GM23338 (cell line): ENCODE measurements at places on chromosomes 6 and 20.
A peak's percentile ranks its signal among the peaks of the same experiment; 100 is the strongest.

GRCh38 chr6:12590901-12591300 lies 125.7 kb upstream of the PHACTR1 start:
- DNase-seq, result no peak

GRCh38 chr20:1819311-1820137 lies 75.7 kb upstream of the SIRPA start:
- peak; percentile 42 for DNase-seq

- peak; percentile 29 for DNase-seq
Measured at GRCh38 chr6:155325700-155326516, 11.6 kb upstream of the TFB1M start.

- DNase-seq, result peak; percentile 44
Measured at GRCh38 chr20:39960522-39961428, 728.3 kb downstream of the MAFB start.

DNA sequence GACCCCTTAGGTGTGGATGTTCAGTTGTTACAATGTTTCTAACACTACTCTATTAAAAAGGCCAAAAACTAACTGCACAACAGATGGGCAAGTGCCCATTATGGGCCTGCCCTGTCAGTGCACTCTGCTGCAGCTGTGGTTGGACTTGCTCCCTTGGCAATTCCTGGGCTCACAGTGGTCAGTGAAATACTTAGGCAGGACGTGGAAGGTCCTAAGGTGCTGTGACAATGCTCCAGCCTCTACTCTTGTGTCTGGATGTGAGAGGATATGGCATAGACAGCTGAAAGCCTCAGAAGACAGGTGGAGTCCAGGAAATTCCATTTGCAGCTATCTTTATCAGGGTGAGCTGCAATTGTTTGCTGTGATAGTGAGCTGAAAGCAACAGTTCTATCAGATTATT lies 136.5 kb upstream of the OLIG3 start:
- no peak for DNase-seq

- DNase-seq, result peak; percentile 68
Measured at GRCh38 chr20:38601216-38602184, at the start of gene ARHGAP40. Gene ARHGAP40 (plus strand): TSS chr20:38601809.

DNA sequence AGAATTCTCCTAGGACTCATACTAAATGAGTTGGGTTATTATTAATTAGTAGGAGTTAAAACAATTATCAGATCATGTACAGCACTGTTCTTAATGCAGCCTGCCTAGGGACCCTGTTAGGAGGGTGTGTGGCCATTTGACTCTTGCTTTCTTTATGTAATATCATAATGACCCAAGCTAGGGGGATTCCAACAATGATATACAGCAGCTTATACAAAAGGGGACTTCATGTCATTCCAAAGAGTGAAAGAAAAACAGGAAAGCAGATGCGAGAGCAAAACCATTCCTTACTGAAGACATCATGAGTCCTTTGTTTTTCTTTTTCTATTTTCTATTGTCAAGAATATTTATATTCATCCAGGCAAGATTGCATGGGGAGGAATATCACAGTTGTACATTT lies 455.2 kb downstream of the PLCB1 start:
- DNase-seq, result no peak

GRCh38 chr6:138410972-138411880 lies 7.2 kb downstream of the HEBP2 start:
- DNase-seq, result no peak

GRCh38 chr6:119323478-119323877 lies 26.1 kb downstream of the MAN1A1 start:
- DNase-seq, result no peak

GRCh38 chr6:33183071-33183683 lies 9.1 kb downstream of the COL11A2 start:
- DNase-seq, result no peak

DNA sequence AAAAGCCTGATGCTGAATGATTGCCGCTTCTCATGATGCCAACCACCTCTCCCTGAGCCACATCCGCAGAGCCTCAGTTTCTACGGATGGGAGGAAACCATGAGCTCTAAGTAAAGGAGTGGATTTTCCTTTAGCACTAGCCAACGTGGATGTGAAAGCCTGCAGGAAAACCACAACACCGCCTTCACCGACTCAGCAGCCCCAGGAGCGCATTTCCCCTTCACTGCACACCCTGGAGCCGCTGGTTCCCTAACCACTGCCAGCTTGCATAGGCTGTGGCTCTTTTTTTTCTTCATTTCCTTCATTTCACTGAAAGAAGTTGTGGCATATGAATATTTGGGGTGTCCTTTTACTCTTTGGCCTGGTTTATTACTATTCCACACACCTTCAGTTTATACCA lies 50.5 kb upstream of the SSTR4 start:
- no peak for DNase-seq

GRCh38 chr6:116145803-116146675 lies 20.1 kb upstream of the COL10A1 start:
- DNase-seq, result no peak

DNA sequence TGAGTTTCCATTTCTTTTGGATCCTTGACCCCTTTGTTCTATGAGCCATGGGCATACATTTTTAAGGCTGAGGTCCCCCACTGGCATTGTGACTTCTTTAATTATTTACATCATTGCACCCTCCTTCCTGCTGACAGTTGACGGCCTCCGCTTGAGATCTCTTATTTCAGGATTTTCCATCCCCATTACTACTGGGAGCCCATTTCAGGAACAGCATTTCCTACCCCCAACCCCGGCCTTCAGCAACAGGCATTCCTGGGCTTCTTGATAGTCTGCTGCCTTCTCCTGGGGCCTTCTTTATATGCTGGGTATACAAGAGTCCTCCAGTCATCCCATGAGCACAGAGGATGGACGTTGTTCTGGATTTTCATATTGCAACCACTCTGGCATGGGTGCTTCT lies 3.8 kb downstream of the ULBP1 start:
- no peak for DNase-seq

GRCh38 chr6:113969888-113970804 lies 802 bp downstream of the HDAC2 start:
- DNase-seq, result peak; percentile 73

DNA sequence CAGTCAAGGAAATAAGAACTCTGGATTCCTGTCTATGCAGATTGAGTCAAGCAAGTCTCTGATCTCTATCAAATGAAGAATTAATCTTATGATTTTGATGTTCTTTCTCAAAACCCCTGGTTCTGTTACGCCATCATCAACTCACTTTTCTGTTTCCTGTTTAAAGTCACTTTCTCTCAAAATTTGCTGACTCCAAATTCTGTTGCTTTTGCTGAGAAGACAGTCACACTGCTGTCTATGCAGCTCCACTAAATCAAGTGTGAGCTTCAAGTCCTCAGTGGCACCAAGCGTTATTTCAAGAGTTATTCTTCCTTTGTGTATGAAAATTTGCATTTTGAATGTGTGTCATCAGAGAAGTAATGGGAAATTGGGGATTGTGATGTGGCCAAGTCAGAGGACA lies 663.3 kb downstream of the KIF16B start:
- DNase-seq, result no peak

DNA sequence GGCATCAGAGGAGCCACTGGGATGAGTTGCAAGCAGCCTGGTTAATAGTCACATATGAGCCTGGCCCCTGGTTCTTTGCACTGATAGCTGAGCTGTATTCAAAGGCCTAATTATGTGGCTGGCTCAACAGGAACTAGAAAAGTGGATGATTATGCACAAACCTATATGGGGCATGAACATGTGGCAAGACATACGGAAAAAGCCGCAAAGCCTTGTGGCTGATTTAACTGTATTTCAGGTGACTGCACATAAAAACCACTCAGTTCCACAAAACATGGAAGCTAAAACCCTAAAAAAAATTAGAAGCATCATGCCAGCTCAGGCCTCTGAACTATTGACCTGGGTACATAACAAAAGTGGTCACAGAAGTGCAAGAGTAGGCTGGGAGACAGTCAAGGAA lies 13.0 kb upstream of the MUC22 start:
- DNase-seq, result no peak

DNA sequence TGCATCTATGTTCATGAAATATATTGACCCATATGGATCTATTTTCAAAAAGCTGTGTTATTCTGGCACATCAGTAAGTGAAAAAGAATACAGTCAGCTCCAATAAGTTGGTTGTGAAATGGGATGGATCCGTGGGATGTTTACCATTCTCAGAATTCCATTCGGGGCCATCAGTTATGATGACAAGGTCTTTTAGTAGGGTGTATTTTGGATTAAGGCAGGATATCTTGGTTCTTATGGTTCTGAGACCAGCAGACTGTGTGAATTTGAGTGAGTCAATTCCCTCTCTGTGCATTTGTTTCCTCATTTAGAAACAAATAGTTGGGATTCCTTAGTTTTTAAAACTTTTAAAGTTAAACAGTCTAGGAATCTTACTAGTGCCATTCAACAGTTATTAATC lies 287.4 kb downstream of the CD109 start:
- no peak for DNase-seq

DNA sequence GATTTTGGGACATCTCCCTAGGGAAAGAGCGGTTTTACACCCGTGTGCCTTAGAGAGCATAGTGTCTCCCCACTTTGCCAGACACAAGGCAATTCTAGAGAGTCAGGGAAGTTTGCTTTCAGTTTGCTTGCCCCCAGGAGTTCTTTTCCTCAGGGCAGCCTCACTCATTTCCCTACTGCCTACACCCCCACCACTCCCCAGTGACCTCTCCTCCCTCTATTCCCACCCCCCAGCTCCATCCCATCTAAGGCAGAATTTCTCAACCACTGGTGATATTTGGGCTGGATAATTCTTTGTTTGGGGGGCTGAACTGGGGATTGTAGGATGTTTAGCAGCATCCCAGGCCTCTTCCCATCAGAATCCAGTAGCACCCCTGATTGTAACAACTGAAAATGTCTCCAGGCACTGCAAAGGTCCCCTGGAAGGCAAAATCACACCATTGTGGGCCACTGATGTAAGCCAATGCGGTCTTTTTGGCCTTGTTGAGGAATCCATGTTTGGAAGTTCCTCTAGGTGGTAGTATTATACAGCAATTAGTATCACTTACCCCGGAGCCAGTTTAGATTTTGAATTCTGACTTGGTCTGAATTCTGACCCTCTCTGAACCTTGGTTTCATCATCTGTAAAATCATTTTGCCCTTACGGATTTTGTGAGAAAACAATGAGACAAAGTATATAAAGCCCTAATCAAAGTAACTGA lies 1.3 kb downstream of the EPPIN start:
- DNase-seq, result peak; percentile 82

DNA sequence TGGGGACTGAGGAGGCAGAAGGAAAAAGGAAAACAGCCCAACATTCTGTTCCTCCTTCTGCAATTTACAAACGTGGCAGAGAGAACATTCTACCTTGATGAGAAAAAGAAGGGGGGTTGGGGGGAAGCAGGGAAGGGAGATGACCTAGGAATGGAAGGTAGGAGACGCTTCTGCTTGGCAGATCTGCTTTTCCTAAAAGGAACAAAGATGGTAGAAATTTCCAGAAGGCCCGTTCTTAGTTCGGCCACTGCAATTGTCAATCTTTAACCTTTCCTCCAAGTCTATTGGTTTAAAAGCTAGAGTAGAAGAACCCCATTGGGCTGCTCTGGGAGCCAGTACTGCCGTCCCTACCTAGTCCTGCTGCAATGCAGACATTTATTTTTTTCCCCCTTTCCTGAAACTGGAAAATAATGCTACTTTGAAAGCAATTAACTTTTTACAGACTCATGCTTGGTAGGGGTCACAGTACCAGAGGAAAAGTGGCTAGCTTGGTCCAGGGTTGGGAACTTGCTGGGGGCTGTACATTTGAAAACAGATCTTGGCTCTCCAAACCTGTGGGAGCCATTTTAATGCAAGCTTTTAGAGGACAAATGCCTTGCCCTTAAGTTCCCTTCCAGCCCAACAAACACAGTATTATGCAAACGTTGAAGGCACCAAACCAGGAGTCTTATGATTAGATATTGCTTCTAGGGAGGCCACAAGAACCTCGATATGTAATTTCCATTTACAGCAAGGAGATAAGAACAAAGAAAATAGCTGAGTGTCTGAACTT lies 2.6 kb downstream of the ZMYND8 start:
- DNase-seq, result no peak

GRCh38 chr6:69866351-69866769 lies at the start of gene COL19A1:
Gene COL19A1 (plus strand): TSS chr6:69866556. CDS start chr6:69879568, 13,012 bp downstream.
- peak; percentile 59 for DNase-seq

GRCh38 chr6:32614366-32615081 lies 22.7 kb upstream of the HLA-DQA1 start:
- DNase-seq, result peak; percentile 16

- DNase-seq, result no peak
Measured at GRCh38 chr6:91865889-91866288, 1279.0 kb upstream of the MAP3K7 start.

- DNase-seq, result peak; percentile 82
Measured at GRCh38 chr6:139027620-139028182, 844 bp upstream of the ABRACL start.

- DNase-seq, result no peak
Measured at GRCh38 chr6:115514656-115515055, 546.0 kb downstream of the FRK start.

DNA sequence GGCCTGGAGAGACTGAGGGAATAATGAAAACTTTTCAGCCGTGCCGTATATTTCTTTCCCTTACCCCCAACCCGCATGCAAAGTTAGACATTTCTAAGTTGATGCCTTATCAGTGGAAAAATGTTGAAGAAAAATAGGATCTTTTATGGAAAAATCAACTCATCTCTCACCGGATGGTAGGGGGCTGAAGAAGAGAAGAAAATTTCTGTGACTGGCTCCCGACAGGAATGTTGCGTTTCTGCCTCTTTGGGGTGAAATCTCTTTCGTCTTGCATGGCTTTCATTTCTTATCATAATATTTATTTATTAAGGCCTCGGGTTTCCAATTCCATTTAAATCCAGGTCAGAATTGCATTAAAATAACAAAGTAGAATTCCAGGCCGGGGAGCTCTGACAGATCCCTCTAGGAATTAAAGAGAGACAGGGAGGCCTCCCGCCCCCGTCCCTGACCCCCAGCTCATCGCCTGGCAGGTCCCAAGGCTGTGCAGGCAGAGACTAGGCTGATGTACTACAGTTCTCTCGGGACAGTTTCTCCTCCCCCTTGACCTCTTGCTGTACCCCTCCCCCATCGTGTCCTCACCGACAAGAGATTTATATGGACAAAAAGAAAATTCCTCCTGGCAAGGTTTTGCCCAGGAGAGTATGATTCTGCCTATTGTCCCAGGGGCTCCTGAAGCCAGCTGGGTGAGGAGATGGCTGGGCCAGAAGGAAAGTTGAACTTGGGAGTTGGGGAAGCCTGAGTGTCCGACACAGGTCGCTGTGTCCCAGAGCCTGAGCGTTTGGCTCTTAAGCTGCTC lies 1.3 kb downstream of the SCUBE3 start:
- DNase-seq, result peak; percentile 53

DNA sequence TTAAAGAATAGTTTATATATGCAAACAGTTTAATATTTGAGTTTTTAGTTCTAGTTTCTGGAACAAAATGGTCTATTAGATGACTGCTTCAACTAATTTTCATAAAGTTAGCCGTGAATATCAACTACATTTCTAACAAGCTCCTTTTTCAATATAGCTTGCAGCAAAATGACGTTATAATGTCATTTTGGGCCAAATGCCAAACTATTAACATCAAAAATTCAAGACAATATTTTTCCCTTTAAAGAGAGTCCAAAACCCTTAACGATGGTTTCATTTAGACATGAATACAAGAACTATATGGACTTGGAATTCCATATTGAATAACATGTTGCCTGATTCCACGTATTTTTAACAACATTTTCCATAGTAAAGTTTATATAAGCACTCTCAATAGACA lies 91.0 kb downstream of the SMLR1 start:
- DNase-seq, result no peak

GRCh38 chr6:80976336-80976735 lies 776.1 kb downstream of the TENT5A start:
- DNase-seq, result no peak
